Thyroid gland (tissue), 4 donors: ENCODE measurements at places on chromosomes 1 and 21.

DNA sequence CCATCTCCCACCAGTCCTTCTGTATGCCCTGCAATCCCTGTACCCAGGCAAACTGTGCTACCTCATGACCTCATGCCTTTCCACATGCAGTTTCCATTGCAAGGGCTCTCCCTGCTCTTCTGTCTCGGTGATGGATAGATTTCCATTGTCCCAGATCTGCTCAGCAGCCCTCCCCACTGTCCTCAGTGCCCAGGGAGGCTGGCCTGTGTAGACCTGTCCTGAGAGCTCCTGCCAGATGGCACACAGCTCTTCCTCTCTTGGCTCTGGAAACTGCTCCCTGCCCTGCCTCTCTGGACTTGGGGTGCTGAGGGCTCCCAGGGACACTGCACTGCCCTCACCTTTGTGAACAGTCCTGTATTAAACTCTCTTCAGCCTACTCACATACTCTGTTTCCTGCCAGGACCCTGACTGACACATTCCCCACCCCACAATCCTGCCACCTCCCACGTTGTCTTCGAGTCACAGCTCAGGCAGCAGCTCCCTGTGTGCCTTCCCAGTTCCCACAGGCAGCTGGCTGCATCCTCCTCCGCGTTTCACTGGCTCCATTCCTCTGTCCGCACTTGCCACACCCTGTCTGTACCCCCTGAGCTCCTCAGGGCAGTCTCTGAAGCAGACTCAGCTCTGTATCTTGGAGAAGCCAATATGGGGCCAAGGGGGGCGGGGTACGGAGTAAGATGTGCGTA lies 57.0 kb downstream of the SPATA46 start:
- DNase-seq = no peak

GRCh38 chr1:215416497-215416896 lies 150.6 kb upstream of the KCTD3 start:
- DNase-seq = no peak

DNA sequence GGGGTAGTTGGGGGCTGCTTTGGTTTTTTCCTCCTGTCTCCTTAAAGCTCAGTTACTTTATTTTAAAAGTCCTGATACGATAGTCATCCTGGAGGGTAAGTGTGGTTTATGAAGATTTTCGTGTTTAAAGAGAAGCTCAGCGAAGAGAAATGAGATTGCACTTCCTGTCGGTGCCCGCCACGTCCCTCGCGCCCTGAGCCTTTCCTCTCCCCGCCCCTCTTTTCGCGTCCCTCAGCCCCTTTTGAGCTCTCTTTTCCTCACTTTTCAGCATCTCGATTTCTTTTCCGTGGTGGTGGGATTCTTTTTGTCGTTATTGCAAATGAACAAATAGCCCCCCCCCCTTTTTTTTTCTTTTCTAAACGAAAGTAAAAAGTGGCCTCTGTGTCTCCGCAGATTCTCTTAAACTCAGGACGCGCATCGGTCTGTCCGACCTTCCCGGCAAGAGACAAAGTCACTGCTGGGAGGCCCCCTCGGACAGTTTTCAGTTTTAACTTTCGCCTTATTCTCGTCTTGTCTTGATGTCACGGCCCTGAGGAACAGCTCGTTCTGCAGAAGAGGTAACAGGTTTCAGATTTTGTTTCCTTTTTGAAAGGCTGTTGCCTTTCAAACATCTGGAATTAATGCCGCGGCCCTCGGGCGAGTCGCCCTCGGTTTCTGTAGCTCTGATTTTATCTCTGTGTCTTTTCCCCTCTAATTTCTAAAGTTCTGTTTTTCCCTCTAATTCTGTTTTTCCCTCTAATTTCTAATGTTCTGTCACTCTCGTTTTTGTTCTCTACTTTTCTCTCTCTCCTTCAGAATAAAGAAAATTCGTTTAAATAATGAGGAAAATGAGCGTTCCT lies 1.0 kb upstream of the DMRTA2 start:
- DNase-seq = no peak

- DNase-seq = no peak
Observed at GRCh38 chr1:182149411-182149965, 88.0 kb upstream of the ZNF648 start.

DNA sequence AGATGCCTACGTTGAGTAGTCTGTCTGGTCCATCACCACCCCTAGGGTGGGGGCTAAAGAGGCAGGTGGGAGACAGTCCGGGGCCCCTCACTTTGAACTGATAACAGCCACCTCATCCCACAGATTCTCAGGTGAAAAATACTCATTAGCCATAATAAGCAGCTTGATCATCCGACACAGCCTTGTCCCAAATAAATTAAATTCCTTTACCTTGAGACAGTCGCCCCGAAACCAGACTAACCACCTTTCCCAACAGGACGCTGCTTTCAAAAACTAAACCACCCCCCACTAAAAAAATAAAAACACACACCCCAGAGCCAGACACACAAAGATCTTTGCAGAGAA lies 103.3 kb downstream of the CASZ1 start:
- no peak for DNase-seq
